ENCODE measurements at places on chromosomes 6 and 20.

GRCh38 chr20:19909725-19910124 is 107.4 kb upstream of the NAA20 start:
- DNase-seq = no peak

DNA sequence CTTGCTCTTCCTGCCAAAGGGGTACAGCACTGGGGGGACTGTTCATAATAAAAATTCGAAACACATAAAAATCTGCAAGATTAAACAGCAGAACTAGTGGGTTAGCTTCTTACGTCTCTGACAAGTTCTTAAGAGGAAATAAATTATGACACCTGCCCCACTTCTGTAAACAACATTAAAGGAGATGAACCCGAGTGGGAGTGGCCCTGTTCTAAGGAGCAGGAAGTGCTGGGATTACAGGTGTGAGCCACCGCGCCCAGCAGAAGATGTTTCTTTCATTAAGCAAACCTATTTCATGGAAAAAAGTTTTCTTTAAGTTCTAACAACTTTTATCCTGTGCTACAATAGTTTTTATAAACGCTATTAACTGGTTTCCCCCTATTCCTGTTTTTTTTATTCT is 24.6 kb downstream of the USP45 start:
- DNase-seq = peak; percentile 8

DNA sequence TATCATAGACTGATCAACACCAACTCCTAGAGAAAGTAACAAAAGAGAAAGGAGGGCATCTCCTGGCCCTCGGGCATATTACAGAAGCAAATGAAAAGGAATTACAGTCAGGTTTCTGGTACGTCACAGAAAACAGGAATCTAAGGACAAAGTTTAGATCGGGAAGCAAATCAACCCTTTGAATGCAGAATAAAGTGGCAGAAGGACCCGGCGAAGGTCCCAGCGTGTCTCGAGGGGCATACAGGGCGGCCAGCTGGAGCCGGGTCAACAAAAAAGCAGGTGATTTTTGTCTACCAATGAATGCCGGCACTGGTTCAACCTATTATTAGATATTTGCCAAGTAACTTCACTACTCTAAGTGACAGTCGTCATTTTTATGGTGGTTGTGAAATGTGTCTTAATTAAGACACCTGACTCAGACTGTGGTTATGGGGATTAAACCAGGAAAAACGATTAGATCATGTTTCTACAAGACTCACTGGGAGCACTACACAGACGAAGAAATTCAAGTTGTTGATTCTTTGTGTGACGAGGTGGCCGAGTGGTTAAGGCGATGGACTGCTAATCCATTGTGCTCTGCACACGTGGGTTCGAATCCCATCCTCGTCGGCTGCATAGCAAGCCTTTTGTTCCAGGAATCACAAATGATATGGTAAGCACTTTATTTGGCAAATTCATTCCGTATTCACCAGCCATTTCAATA is 12.4 kb upstream of the ZSCAN9 start:
- no peak for DNase-seq

DNA sequence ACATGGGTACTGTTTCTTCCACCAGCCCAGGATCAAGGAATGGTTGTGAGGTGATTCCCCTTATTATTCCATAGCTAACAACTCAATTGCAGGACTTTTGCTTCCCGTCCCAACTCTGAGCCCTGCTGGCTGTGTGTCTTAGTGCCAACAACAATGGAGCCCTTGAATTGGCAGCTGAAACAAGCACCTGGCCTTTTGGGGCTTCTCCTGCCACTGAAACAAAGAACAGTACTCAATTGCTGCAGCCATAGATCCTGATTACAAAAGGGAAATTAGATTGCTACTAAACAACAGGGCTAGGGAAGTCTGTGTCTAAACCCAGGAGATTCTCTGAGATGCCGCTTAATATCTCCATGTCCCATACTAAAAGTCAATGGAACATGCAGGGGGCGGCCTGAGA is 61.3 kb upstream of the CARMIL1 start:
- DNase-seq = no peak

GRCh38 chr20:3547906-3548305 is 77.1 kb downstream of the ATRN start:
- DNase-seq = no peak

DNA sequence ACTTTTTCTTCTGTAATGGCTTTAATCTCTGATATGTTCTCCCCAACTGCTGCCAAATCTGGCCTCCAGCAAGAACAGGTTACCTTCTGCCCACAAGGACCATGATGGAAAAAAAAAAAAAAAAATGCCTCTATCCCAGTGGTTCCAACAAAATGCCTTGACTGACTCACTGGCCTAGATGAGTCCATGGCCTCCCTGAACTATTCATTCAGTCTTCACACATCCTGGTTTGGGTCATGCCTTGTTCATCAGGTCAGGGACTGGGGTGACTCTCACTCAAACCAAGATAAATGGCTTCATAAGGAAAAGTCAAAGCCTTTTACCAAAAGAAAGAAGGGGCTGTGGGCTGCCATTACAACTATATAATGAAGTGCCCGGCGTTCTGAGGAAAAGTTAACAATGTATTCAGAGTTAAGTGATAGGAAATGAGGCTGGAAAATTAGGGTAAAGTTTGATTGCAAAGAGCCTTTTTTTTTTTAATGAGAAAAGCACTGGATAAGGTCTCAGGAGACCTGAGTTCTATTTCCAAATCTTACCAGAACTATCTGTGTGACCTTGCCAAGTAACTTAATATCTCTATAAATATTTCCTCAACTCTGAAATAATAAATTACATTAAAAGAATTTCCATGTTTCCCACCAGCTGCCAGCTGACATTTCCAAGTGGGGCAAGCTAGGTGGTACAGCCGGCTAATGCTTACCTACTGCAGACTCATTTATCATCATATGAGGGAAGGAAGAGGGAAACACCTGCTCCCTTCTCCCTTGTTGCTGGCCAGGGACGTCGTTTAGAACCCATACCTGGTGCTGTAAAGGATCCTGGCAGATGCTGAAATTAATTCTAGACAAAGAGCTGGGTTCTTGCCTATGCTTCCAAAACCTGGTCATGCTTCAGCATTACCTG is 380.0 kb upstream of the MARCKS start:
- DNase-seq = no peak

DNA sequence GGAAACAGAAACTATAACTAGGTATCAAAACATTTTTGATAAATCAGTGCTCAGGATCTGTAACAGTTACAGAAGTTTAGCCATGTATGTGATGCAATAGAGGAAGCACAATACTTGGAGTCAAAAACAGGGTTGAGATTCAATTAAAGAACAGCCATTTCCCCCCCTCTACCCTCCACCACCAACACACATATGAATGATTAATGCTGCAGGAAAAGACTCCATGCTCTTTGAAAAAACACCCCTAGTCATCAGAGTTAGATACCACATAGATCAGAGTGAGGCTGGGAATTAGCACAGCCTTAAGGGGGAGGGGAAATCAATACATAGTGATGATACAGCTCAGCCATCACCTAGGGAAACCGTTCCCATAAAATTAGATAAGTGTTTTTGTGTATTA is 108.9 kb upstream of the EMILIN3 start:
- DNase-seq = no peak

DNA sequence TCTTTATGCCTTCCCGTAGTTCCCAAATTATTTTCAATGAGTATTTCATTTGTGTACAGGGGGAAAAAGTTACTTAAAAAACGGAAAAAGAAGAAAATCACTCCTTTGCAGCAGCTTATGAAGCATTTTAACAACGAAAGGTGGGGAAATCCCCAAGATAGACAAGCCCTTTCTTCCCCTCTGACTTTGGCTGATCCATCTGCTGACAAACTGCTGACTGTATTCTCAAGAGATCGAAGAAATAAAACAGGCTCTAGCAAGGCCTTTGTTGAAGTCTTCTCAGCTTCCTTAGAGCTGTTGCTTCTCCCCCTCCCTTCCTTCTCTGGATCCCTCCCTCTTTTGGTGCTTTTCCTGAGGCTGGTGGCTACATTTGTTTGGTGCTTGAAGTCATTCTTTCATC is 325.2 kb downstream of the NRN1 start:
- DNase-seq = no peak

DNA sequence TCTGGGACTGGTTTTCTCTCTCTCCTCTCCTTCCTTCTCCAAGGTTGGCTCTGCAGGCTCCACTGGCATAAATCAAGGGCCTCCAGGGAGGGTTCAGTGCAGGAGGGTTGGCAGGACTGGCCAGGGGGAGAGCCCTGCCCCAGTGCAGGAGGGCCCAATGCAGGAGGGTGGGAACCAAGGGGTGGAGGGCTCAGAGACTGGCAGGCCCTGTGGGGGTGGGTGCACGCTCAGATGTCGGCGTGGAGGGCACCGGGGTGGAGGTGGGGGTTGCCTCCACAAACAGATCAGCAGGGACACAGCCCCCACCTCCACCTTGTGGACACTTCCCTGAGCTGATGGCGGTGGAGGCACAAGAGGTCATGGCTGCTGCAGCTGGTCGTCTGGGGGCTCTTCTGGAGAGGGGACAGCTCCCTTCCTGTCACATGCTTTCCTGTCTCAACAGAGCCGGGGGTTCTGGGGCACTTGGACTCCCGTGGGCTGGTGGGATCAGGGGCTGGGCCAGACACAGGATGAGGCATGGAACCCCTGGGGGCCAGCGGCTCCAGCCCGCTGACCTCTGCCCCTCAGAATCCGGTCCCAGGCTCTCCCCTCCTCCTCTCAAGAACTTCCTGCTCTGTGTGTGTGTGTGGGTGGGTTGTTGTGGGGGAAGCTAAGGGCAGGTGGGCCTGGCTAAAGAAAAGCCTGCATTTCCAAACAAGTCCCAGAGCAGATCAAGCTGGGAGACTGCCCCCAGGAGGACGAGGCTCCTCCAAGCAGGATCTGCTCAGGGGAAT is 2.7 kb upstream of the ABHD16B start:
- DNase-seq = no peak
